Left renal cortex interstitium (tissue), 4 donors: ENCODE measurements at places on chromosomes 6 and 20. TPM values are rescaled to one million over a fixed set of nuclear protein-coding genes. Genes with fewer than 3 reads are reported as not detected.

Gene LY6G6D
- 0.65 TPM for polyA plus RNA-seq

Gene KCNG1
- 5.5 TPM for polyA plus RNA-seq

Gene NNAT
- polyA plus RNA-seq, result 97.3 TPM

Gene C6orf141
- polyA plus RNA-seq, result 0.33 TPM

Gene GSTA3
- polyA plus RNA-seq, result 0.49 TPM

Gene PI16
- 2.2 TPM for polyA plus RNA-seq

Gene C6orf52
- polyA plus RNA-seq, result 4.5 TPM

Gene DCDC2
- 113 TPM for polyA plus RNA-seq

Gene NFATC2
- 1.9 TPM for polyA plus RNA-seq

Gene CD109
- 15.5 TPM for polyA plus RNA-seq

Gene PCK1
- 13.3 TPM for polyA plus RNA-seq

Gene COL19A1
- 3.3 TPM for polyA plus RNA-seq

Gene TNNC2
- 1.4 TPM for polyA plus RNA-seq

Gene PRRT1
- 3.7 TPM for polyA plus RNA-seq

Gene OR2H1
- not detected for polyA plus RNA-seq

Gene HLA-DOB
- 0.21 TPM for polyA plus RNA-seq

Gene ADGRB3
- 4.6 TPM for polyA plus RNA-seq

Gene SRMS
- polyA plus RNA-seq, result 0.11 TPM

Gene CTNNBL1
- 57.2 TPM for polyA plus RNA-seq

Gene SEMG1
- not detected for polyA plus RNA-seq

Gene NKX2-4
- polyA plus RNA-seq, result not detected

Gene EPM2A
- polyA plus RNA-seq, result 12.3 TPM

Gene FNDC11
- polyA plus RNA-seq, result 0.99 TPM

Gene FAXC
- polyA plus RNA-seq, result 4.7 TPM

Gene PRKN
- polyA plus RNA-seq, result 9.7 TPM

Gene C6orf89
- 50.6 TPM for polyA plus RNA-seq

Gene HDGFL1
- polyA plus RNA-seq, result not detected

Gene CST2
- polyA plus RNA-seq, result not detected

Gene WFDC2
- polyA plus RNA-seq, result 156 TPM

Gene SLC16A10
- 23.0 TPM for polyA plus RNA-seq

Gene GPR6
- polyA plus RNA-seq, result not detected

Gene LY6G6F
- 0.21 TPM for polyA plus RNA-seq

Gene MEP1A
- not detected for polyA plus RNA-seq

Gene ABHD16A
- 54.3 TPM for polyA plus RNA-seq

Gene FBXO5
- 30.6 TPM for polyA plus RNA-seq

Gene MYCT1
- polyA plus RNA-seq, result 12.5 TPM

Gene CST1
- not detected for polyA plus RNA-seq

Gene SNAI1
- 18.5 TPM for polyA plus RNA-seq

Gene LIN28B
- 0.08 TPM for polyA plus RNA-seq

Gene ZC2HC1B
- not detected for polyA plus RNA-seq

Gene SLC13A3
- 21.5 TPM for polyA plus RNA-seq
